ENCODE measurements at places on chromosomes 1 and 21. TPM values are rescaled to one million over a fixed set of nuclear protein-coding genes. Genes with fewer than 3 reads are reported as not detected.

Gene CCDC185
- total RNA-seq, result not detected

Gene CA6
- not detected for total RNA-seq

Gene SELP
- total RNA-seq, result not detected

Gene PODN
- total RNA-seq, result not detected

Gene RXRG
- total RNA-seq, result not detected

Gene CALML6
- total RNA-seq, result 0.10 TPM

Gene PLEKHM2
- total RNA-seq, result 51.6 TPM

Gene HSPA6
- total RNA-seq, result 0.37 TPM

Gene POU3F1
- 0.14 TPM for total RNA-seq

Gene FHL3
- 12.1 TPM for total RNA-seq

Gene PRKCZ
- total RNA-seq, result 26.0 TPM

Gene TRIM67
- not detected for total RNA-seq

Gene ZNF697
- 7.7 TPM for total RNA-seq

Gene GPR37L1
- not detected for total RNA-seq

Gene GPR161
- total RNA-seq, result 23.6 TPM

Gene TOMM20
- total RNA-seq, result 90.6 TPM

Gene CCDC24
- 12.4 TPM for total RNA-seq

Gene LCE1C
- total RNA-seq, result 3.5 TPM

Gene MPL
- total RNA-seq, result not detected

Gene SNAPIN
- total RNA-seq, result 49.7 TPM

Gene ZNF593OS
- not detected for total RNA-seq

Gene VANGL2
- total RNA-seq, result 8.0 TPM
